ENCODE measurements at places on chromosomes 2 and 18.

DNA sequence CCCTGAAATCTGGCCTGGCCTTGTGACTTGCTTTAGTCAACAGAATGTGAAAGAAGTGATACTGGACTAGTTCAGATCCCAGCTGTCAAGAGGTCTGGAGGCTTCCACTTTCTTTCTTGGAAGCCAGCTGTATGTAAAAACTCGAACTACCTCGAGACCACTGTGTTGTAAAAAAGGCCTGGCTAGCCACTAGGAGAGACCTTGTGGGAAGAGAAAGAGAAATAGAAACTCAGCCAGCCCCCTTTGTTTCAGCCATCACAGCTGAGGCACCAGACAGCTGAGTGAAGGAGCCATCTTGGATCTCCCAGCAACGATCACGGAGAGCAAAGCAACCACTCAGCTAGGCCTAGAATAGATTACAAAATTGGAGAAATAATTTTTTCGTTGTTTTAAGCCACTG lies 324.9 kb upstream of the TCF4 start:
- no peak for DNase-seq

GRCh38 chr2:178523596-178524134 lies 43.4 kb downstream of the PLEKHA3 start:
- no peak for DNase-seq

DNA sequence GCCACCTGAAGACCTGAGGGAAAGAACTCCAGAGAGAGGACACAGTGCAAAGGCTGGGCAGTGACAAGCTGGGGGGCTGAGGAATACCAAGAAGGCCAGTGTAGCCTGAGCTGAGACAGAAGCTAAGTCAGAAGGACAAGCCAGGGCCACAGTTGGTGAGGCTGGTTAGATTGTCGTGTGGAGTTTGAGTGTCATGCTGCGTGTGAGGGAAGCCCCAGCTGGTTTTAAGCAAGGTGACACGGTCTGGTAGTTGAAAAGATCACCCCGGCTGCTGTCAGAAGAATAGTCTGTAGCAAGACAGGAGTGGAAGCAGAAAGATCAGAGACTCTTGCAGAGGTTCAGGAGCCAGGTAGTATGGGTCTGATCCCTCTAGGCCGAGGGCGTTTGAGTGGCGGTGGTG lies 50.6 kb upstream of the RMDN2 start:
- DNase-seq, result no peak

DNA sequence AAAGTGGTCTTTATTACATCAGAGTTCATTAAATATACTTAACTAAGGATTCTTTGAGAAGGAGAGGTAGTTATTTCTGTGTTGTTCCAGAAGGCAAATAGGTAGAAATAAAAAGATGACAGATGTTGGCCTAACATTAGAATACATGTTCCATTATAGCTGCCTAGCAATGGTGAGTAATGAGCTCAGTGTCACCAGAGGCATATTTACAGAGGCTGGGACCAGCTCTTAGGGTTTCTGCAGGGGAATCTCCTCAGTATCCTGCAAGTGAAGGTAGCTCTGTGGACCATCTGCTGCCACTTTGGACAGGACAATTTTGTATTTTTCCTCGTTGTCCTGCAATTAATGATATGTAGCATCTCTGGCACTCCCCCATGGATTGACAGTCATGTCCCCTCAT lies 416.0 kb downstream of the THSD7B start:
- no peak for DNase-seq

- no peak for DNase-seq
Observed at GRCh38 chr2:129336276-129336675, 643.2 kb upstream of the RAB6C start.

GRCh38 chr2:105309147-105309545 lies 20.4 kb downstream of the TGFBRAP1 start:
- no peak for DNase-seq

- DNase-seq, result no peak
Observed at GRCh38 chr18:457140-457519, 43.4 kb downstream of the COLEC12 start.

- no peak for DNase-seq
Observed at GRCh38 chr2:218746960-218747359, 35.0 kb upstream of the CYP27A1 start.

DNA sequence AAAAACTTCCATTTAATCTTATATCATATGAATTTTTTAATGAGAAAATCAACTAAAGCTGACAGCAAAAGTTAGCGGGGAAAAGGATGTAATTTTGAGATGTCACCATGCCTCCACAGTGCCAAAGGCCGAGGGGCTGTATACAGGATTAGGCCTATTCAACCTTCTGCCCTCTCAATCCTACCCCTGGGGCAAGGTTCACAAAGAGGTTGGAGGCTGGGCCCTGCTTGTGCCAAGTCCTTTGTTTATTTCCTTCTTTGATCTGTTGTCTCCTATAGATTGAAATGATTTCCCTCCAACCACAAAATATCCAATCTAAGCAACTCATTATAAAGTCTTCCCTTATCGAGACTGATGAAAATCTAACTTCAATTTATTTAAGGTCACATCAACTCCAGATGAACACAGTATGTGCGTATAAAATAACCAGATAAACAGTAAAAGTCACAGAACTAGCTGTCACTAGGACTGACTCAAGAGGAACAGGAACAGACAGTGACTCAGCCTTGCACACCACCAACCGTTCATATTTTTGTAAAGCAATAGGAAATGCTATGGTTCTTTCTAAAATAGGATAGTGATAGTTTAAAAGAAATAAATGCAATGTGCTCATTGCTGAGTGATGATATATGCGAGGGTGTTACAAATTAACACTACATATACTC lies 95.8 kb downstream of the SLC25A12 start:
- DNase-seq, result peak; percentile 36

DNA sequence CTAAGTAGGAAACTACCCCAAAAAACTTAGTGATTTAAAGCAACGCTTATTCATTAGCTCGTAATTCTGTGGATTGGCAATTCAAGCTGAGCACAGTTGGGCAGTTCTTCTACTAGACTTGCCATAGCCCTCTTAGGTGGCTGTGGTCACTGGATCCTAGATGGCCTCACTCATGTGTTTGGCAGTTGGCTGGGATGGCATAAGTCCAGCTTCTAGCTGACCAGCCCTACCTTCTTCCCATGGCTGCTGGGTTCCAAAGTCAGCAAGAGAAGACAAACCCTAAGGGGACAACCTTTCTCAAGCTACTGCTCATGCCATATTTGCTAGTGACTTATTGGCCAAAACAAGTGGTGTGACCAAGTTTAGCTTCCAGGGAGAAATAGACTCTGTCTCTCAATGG lies 95.3 kb downstream of the COPS8 start:
- DNase-seq, result no peak

GRCh38 chr2:65901756-65902155 lies 469.4 kb upstream of the SPRED2 start:
- DNase-seq, result no peak

GRCh38 chr18:79900610-79901570 lies 50.6 kb downstream of the SLC66A2 start:
- DNase-seq, result no peak

GRCh38 chr2:239363946-239364637 lies 36.7 kb downstream of the HDAC4 start:
- no peak for DNase-seq

- no peak for DNase-seq
Observed at GRCh38 chr2:106667478-106668070, 180.4 kb downstream of the CD8B2 start.
